Sigmoid colon (tissue), 7 donors: ENCODE measurements at places on chromosomes 3 and 15. TPM values are rescaled to one million over a fixed set of nuclear protein-coding genes. Genes with fewer than 3 reads are reported as not detected.

The CTXN2 gene
- total RNA-seq: 0.16 TPM

The NCKIPSD gene
- 29.3 TPM for total RNA-seq

The MED12L gene
- 0.28 TPM for total RNA-seq

The ERC2 gene
- total RNA-seq: 5.7 TPM

The SLC6A1 gene
- total RNA-seq: 0.36 TPM

The GP5 gene
- not detected for total RNA-seq

The HYAL1 gene
- total RNA-seq: 7.2 TPM

The XYLB gene
- 3.2 TPM for total RNA-seq

The SLC15A2 gene
- 1.4 TPM for total RNA-seq

The LRRIQ4 gene
- not detected for total RNA-seq

The INKA1 gene
- total RNA-seq: 5.0 TPM

The STRA6 gene
- not detected for total RNA-seq

The AP2M1 gene
- total RNA-seq: 239 TPM

The TMEM207 gene
- total RNA-seq: not detected

The RASGRF1 gene
- 0.14 TPM for total RNA-seq

The MST1R gene
- 1.2 TPM for total RNA-seq

The ERICH6 gene
- not detected for total RNA-seq

The RCCD1 gene
- total RNA-seq: 6.6 TPM

The SLC12A8 gene
- total RNA-seq: not detected

The EBLN2 gene
- total RNA-seq: 2.9 TPM

The MCF2L2 gene
- total RNA-seq: 4.2 TPM

The PLA2G4D gene
- total RNA-seq: 0.28 TPM

The CHRNA7 gene
- 3.9 TPM for total RNA-seq

The PRTG gene
- total RNA-seq: 5.3 TPM

The GABRG3 gene
- total RNA-seq: under 0.01 TPM

The FGF7 gene
- total RNA-seq: 109 TPM

The ZXDC gene
- total RNA-seq: 31.0 TPM

The SGO1 gene
- total RNA-seq: 0.16 TPM

The DNAH1 gene
- total RNA-seq: 7.5 TPM

The LYSMD2 gene
- 28.5 TPM for total RNA-seq

The C2CD4B gene
- 4.6 TPM for total RNA-seq

The MITF gene
- 73.2 TPM for total RNA-seq

The CAND2 gene
- total RNA-seq: 24.9 TPM

The KNL1 gene
- total RNA-seq: 0.36 TPM

The PAK2 gene
- 44.6 TPM for total RNA-seq

The ZNF385D gene
- total RNA-seq: 1.2 TPM

The ACKR2 gene
- 1.9 TPM for total RNA-seq

The SKIC8 gene
- 47.7 TPM for total RNA-seq

The TEX55 gene
- total RNA-seq: not detected

The RHOV gene
- total RNA-seq: not detected

The SAMMSON gene
- total RNA-seq: not detected

The AMOTL2 gene
- 49.0 TPM for total RNA-seq

The CDCP1 gene
- total RNA-seq: 0.71 TPM

The SLITRK3 gene
- 6.4 TPM for total RNA-seq

The PTX3 gene
- 0.83 TPM for total RNA-seq

The ABHD10 gene
- 22.1 TPM for total RNA-seq

The ARHGEF26 gene
- total RNA-seq: 92.8 TPM

The CHSY1 gene
- total RNA-seq: 12.1 TPM
